HL-60 (cell line): ENCODE measurements at places on chromosomes 2 and 18.

DNA sequence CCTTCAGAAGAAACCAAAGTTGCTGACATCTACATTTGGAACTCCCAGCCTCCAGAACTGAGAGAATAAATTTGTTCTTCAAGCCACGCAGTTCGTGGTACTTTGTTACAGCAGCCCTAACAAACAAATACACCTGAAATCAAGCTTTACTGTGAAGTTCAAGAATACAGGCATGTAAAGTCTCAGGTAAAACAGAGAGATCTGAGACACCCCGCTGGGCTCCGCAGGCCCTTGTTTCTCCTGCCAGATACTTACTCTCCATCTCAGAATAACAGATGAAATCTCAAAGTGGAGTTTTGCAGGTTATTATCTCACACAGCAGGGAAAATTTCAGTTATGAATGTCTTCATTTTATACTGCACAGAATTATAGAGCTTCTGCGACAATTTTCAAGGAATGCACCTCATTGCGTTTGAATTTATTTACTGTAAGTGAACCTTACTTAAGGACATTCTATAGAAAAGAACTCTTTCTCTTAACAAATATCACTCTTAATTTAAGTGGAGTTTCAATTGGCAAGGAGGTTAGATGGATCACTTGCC is 492.4 kb upstream of the LRATD1 start:
- DNase-seq = no peak

DNA sequence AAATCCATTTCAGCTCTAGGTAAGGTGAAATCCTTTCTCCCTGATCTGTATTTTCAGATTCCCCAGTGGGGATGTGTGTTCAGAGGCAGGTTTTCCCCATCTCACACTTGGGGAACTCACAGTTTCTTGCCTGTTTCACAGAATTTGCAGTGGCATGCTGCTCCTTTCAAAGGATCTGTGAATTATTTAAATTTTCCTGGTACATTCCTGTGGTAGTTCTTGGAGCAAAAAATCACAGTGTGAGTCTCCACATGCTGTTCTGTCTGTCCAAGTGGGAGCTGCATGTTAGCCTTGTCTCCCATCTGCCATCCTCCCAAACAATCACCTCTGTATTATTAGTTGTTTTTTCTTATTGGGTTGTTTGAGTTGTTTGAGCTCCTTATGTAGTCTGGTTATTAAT is 372.9 kb downstream of the ARL6IP6 start:
- no peak for DNase-seq

- DNase-seq = no peak
These were observed 53.1 kb downstream of the ACVR1 start for GRCh38 chr2:157822993-157823392.

DNA sequence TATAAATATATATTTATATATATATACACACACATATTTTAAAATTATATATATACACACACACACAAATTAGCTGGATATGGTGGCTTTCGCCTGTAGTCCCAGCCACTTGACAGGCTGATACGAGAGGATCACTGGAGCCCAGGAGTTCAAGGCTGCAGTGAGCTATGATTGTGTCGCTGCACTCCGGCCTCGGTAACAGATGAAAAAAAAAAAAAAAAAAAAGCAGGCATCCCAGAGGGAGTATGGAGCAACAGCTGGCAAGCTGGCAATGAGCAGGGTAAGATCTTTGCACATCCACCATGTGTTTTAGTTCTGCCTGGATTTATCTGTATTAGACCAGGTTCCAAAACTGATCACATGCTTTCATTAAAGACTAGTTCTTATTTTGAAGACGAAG is 170.1 kb downstream of the MAP2 start:
- no peak for DNase-seq

- DNase-seq = no peak
These were observed 73.7 kb downstream of the DGKD start for GRCh38 chr2:233428008-233428407.

- no peak for DNase-seq
These were observed 161.9 kb upstream of the EPAS1 start for GRCh38 chr2:46135228-46135855.

GRCh38 chr2:238897911-238898311 is 50.0 kb downstream of the TWIST2 start:
- DNase-seq = no peak

DNA sequence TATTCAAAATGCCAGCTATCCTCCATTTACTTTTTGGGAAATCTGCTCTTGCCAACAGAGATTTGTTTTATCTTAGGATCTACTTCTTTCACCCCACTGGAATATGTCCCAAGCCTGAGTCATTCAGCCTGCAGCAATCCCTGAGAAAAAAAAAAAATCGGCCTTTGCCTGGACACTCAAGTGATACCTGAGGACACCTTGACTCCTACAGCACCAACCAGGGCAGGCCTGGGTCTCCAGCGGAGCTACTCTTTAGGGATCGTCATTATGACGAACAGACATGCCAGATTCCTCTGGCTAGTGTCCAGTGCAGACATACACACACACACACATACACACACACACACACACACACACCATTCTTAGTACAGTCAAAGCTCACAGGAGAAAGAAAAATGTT is 2.2 kb upstream of the UGT1A6 start:
- no peak for DNase-seq

- peak; percentile 38 for DNase-seq
These were observed 95.5 kb upstream of the ATP8B1 start for GRCh38 chr18:57898506-57899124.

DNA sequence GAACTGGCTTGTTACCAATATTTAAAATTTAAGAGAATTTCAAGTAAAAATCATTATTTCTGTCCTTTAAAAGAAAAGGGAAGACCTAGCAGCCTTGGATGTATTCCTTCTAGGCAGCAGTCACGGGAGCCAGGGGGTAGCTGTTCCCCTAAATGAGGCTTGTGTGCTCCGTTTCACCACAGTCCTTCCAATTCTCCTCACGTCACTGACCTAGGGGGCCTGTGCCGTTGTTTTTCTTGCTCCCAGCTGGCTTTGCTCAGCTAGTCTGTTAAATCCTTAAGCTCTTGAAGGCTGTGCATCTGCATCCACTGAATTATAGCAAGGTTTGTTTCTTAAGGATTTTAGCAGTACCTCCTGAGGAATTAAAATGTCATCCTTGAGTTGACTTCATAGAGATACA is 9.9 kb downstream of the KLHL23 start:
- no peak for DNase-seq

GRCh38 chr2:207284556-207285472 is 119.1 kb upstream of the KLF7 start:
- no peak for DNase-seq

DNA sequence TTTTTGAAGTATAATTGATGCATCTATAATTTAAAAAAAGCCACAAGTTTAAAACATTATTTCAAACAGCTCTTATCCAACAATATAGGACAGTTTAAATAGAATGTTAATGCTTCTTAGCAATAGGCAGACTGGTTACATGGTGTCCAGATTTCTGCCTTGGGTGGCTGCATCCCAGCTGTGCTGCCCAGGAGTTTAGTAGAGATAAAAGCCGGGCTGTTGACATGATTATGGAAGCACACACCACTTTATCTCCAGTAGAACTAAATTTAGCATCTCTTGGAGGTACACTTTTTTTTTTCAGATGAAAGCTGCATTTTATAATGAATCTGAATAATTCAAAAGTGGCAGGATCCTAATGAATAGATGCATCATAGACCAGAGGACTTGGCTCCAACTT is 309.7 kb downstream of the PLCL1 start:
- no peak for DNase-seq

DNA sequence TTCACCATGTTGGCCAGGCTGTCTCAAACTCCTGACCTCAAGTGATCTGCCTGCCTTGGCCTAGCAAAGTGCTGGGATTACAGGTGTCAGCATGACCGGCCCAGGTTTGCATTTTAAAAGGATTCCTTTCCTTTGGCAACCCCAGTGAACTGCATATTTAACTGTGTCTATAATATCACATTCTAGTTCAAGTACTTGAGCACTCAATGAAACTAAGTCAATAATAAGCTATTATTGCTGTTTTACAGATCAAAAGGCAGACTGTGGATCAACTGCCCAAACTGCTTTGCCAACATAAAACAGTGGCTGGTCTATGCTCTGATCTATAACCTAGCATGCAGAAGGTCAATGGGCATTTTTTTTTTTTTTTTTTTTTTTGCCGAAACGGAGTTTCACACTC is 144.5 kb downstream of the USP34 start:
- DNase-seq = no peak

- DNase-seq = no peak
These were observed 857 bp downstream of the DYM start for GRCh38 chr18:49459404-49460171.

DNA sequence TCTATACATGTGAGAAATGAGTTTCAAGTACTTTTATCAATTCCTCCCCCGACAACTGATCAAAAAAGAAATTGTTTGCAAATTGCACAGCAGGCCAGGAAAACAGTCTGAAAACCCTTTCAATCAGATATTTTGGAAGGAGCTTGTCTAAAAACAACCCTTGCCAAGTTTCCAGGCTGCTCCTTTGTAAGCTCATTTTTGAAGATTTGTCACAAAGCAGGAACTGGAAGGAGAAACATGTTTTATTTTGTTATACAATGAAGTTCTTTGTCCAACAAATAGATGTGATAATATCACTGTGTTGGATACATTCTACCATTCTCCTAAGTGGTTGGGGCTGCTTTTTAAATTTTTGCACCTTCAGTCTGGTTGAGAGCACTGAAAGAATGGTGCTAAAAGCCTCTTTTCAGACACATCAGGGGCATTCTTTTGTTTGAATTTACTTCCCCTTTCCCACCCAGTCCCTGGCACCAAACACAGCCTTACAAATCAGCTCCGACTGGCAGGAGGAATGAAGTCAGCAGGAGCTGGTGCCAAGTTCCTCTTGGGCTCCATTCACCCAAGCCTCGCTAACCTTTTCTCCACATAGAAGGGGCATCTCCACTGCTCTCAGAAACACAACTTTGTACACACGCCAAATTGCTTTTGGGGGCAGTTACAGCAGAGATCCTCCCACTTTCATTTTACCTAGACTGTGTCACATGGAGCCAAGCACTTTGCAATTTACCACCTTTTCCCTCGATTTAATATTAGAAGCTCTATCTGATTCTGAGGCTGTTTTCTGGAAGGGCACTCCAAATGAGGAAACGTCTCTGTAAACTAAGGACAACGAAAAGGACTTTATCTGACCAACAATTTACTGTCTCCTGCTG is 88.0 kb downstream of the C1D start:
- peak; percentile 63 for DNase-seq

GRCh38 chr18:49332706-49333406 is 127.6 kb downstream of the DYM start:
- DNase-seq = no peak

DNA sequence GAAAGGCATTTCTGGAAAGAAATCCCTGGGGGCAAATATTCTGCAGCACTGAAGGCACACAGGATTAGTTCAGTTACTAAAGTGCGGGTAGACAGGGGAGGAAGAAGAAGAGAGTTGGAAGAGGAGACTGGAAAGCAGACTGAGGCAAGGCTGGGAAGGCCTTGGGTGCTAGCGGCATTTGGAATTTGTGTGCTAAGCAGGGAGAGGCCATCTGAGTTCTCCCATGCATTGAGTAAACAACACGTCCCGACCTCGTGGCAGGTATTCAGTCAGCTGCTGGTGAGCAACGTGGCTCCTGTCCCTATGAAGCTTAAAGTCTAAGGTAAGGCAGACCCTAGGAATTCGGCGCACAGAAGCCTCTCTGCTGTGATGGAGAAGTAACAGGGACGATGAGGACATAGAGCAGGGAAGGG is 30.7 kb downstream of the ATP8B1 start:
- DNase-seq = no peak

- DNase-seq = no peak
These were observed 52.0 kb upstream of the HS6ST1 start for GRCh38 chr2:128370468-128371247.

GRCh38 chr18:46458472-46458871 is 198.5 kb downstream of the LOXHD1 start:
- DNase-seq = no peak

GRCh38 chr18:52546686-52547346 is 206.8 kb downstream of the DCC start:
- no peak for DNase-seq

- no peak for DNase-seq
These were observed 34.3 kb upstream of the BARD1 start for GRCh38 chr2:214843823-214844222.

DNA sequence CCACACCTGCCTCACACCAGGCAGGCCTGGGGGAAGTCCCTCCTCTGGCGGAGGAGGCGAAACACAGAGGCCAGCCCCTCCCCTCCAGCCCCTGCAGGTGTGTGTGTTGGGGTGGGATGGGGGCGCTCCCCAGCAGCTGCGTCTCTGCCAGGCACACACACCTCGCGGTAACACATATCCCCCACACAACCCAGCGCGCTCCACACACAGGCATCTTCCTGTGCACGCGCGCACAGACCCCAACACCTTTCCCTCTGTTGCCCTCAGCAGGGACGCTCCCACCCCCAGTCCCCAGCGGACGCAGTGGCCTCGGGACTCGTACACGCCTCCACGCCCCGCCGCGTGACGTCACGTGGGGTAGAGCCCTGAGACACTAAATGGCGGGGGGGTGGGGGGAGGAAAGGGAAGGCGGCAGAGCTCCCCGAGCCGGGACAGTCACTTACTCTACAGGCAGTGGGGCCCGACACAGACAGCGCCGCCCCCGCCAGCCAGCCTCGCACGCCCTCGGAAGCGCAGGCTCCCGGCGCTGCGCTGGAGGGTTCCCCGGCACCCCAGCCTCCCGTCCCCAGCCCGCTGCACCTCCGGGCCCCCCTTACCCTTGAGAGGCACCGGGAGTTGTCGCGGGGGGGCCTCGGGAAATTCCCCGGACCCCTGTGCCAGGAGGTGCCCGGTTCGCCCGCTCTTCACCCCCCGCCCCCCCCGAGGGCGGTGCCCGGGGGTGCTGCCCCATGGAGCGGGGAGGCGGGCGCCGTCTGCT is at the start of gene WNT10A:
TSS of gene WNT10A (plus strand) at position 751 of the 757 bp plus-strand sequence. CDS start 144 bp downstream, outside the sequence.
- DNase-seq = no peak

GRCh38 chr2:74886811-74887210 is 52.9 kb downstream of the HK2 start:
- no peak for DNase-seq

DNA sequence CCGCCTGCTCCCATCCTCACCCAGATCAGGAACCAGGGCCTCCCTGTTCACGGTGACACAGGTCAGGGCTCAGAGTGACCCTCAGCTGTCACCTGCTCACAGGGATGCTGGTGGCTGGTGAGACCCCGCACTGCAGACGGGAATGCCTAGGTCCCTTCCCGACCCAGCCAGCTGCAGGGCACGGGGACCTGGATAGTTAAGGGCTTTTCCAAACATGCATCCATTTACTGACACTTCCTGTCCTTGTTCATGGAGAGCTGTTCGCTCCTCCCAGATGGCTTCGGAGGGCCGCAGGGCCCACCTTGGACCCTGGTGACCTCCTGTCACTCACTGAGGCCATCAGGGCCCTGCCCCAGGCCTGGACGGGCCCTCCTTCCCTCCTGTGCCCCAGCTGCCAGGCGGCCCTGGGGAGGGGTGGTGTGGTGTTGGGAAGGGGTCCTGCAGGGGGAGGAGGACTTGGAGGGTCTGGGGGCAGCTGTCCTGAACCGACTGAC is 31.7 kb downstream of the GPC1 start:
- DNase-seq = no peak

DNA sequence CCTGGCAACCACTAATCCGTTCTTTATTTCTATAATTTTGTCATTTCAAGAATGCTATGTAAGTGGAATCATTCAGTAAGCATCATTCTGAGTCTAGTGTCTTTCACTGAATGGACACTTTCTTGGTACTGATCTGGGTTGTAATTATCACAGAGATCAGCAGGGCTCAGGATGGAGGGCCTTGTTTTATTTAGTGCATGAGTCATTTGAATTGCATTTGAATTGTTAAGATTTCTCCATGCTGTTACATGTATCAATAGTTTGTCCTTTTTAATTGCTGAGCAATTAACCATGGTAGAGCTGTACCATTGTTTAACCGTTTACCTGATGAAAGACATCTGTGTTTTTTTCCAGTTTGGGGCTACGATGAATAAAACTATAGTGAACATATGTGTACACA is 256.4 kb downstream of the THSD7B start:
- no peak for DNase-seq
